H1 (cell line): ENCODE measurements at places on chromosomes 7 and 10. TPM values are rescaled to one million over a fixed set of nuclear protein-coding genes. Genes with fewer than 3 reads are reported as not detected.

Gene LRRC61
- total RNA-seq: 0.73 and 1.0 TPM in 2 replicates

Gene CPXM2
- total RNA-seq: 2.5 and 2.9 TPM in 2 replicates

- DNase-seq: no peak
Measured at GRCh38 chr7:66362136-66362535, 157.0 kb downstream of the TPST1 start.

DNA sequence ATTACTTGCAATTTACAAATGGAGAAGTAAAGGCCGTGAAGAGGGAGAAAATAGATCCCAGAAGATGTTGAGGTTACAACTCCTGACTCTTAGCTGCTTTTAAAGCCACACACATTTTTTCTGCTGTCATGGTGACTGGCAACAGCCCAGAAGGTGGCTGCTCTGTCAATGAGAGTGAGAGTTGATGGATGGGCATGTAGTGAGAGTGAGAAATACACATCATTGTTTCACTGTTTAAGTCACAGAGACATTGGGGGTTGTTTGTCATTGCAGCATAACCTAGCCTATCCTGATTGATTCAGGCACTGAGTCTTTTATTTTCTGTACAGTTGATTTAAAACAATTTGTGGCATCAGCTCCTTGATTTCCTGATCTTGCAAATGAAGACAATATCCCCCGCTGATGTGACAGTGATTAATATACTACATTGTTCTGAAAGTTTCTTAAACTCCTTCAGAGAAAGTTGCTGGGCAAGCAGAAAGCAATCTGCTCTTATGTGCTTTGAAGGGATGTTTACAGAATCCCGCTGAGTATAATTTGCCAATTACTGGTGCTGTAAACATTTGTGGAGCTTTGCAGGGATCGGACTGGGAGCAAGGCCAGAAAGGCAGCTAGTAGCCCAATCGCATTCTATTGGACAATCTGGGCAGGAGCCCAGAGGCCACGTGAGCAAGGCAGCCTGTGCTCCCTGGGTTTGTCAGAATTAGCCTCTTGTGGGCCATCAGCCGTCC is 229.6 kb downstream of the PRPF18 start:
- no peak for DNase-seq

- no peak for DNase-seq
Measured at GRCh38 chr7:98329791-98330373, 48.4 kb downstream of the BRI3 start.

DNA sequence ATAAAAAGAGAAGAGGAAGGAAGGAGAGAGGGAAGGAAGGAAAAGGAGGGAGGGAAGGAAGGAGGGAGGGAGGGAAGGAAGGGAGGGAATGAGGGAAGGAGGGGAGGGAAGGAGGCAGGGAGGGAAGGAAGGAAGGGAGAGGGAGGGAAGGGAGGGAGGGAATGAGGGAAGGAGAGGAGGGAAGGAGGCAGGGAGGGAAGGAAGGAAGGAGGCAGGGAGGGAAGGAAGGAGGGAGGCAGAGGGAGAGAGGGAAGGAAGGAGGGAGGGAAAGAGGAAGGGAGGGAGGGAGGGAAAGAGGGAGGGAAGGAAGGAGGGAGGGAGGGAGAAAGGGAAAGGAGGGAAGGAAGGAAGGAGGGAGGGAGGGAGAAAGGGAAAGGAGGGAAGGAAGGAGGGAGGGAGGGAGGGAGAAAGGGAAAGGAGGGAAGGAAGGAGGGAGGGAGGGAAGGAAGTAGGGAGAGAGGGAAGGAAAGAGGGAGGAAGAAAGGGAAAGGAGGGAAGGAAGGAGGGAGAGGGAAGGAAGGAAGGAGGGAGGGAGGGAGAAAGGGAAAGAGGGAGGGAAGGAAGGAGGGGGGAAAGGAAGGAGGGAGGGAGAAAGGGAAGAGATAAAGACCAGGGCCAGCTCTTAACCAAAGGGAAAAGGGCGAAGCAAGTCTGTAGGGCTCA is 5.7 kb upstream of the LAT2 start:
- no peak for DNase-seq

GRCh38 chr7:131653418-131654248 is 97.2 kb upstream of the PODXL start:
- no peak for DNase-seq

GRCh38 chr10:100114976-100115770 is 33.5 kb upstream of the CPN1 start:
- no peak for DNase-seq

DNA sequence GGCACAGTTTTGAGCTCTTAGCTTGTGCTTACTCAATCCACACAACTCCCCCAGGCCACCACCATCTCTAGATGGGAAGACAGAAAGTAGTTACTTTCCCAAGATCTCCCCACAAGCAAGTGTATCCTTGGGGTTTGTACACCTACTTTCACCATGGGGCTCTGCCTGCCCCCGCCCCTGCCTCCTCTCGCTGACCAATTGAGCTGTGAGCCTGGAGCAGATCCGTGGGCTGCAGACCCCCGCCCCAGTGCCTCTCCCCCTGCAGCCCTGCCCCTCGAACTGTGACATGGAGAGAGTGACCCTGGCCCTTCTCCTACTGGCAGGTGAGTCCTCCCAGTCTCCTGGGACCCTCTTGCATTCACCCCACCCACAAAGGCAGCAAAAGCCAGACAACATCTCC is 2.0 kb downstream of the FXYD4 start:
- DNase-seq: no peak

GRCh38 chr7:82183634-82184033 is 259.9 kb downstream of the CACNA2D1 start:
- DNase-seq: no peak
